ENCODE measurements at places on chromosomes 13 and 19.

DNA sequence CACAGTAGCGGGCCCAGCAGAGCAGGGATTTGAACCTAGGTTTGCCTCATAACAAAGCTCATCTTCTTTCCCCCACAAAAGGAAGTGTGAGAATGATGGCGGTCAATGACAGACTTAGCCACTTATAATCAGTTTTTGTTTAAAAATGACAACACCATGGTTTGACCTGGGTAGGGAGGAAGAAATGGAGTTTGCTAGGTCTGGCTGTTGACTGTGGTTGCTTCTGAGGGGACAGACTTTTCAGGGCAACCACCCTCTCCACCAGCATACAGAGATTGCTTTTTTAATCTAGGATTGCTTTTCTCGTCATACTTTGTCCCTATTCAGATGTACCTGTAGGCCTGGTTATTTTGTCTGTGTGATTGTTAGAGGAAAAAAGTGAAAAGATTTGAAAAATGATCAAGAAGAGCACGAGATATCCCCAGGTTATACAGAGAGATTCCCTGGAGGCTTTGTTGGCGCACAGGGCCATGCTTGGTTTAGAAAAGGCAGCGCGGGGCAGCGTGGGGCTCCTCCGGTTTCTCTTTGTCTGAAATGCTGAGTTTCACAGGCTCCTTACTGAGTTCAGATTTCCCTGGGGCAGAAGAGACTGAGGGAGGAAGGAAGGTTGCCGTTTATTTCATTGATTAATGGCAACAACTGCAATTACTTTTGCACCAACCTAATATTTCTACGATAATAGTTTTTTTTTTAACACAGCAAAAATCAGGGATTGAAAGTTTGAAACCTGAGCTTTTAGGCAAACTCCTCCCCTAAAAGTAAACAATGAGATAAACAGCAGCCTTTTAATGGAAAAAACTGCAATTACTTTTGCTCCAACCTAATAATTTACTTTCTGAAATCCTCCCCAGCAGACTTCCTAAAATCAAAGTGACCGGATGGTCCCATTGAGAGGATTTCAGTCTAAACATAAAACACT lies 97.0 kb upstream of the RNF113B start:
- no peak for DNase-seq

DNA sequence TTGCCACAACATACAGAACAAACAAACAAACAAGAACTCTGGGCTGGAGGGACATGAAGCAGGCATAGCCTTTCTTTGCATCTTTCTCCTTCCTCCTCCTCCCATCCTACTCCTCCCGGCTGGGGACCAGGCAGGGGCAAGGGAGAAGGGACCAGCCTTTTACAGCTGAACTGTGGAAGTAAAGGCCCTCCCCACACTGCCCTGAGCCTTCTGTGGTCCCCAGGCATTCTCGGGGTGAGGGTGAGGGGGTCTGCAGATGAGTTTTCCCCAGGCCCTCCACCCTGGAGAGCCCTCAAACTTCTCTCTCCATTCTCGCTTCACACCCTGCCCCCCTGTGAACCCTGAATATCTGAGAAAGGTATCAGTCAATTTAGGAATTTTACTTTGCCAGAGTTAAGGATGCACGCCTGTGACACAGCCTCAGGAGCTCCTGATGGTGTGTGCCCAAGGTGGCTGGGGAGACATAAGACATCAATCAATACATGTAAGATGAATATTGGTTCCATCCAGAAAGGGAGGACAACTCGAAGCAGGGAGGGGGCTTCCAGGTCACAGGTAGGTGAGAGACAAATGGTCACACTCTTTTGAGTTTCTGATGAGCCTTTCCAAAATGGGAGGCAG lies 170.9 kb downstream of the COL4A1 start:
- no peak for DNase-seq

- DNase-seq: no peak
Observed at GRCh38 chr19:3708207-3708931, at the start of gene TJP3. TJP3 (plus strand) TSS chr19:3708384; CDS start chr19:3728433, 20,049 bp downstream.

DNA sequence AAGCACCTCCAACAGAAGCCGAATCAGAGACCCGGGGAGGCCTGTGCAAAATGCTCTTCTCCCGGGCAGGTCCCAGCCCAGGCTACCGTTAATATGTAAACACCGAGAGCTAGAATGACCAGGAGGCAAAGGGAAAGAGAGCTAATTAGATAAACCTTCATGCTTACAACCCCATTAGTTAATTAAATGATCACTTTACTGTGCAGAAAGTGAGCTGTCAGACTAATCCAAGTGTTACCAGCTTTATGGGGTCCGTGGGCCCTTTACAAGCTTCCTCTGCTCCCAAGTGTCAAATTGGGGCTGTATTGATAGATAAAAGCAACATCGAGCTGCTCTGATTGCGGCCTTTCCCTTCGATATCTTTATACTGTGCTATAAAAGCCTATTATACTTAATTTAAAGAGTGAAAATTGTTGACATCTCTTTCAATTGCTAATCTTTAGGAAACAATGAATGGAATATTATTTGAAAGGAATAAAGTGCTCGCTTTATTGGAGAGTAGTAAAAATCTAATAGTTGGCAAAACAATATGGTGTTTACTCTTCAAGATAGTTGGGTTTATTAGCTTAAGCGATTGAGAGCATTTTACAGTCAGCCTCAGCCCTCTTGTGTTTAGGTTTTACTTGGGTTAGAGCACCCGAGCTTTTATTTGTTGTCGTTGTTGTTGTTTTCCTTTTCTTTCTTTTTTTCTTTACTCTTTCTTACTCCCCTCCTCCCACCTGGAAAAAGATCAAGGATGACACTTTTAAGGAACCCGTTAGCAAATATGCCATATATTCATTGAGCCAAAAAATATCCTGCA lies 189.3 kb upstream of the GPR12 start:
- DNase-seq: no peak

- no peak for DNase-seq
Observed at GRCh38 chr19:54218960-54219661, 3.7 kb downstream of the LILRB3 start.

DNA sequence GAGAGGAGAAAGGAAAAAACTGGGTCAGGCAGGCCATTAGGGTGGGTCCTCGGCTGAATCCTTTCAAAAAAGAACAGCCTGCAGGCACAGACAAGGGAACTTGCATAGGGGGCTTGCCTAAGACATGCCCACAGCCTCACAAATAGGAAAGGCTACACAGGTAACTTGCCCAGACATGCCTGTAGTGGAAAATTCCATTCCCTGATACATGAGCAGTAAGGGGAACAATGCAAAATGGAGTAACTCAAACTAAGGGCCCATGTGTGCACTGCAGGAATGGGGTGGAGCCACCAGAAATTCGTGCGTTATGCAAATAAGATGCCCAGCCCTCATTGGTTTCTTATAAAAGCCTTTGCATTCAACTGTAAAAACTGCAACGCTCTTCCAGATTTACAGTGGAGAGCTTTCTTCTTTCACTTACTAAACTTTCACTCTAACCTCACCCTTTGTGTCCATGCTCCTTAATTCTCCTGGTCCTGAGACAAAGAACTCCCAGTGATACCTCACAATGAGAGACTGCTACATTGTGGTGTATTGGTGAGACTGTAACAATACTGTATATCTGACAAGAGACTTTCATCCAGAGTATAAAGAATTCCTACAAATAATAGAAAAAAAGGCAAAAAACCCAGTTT lies 59.5 kb upstream of the SLITRK1 start:
- DNase-seq: no peak

DNA sequence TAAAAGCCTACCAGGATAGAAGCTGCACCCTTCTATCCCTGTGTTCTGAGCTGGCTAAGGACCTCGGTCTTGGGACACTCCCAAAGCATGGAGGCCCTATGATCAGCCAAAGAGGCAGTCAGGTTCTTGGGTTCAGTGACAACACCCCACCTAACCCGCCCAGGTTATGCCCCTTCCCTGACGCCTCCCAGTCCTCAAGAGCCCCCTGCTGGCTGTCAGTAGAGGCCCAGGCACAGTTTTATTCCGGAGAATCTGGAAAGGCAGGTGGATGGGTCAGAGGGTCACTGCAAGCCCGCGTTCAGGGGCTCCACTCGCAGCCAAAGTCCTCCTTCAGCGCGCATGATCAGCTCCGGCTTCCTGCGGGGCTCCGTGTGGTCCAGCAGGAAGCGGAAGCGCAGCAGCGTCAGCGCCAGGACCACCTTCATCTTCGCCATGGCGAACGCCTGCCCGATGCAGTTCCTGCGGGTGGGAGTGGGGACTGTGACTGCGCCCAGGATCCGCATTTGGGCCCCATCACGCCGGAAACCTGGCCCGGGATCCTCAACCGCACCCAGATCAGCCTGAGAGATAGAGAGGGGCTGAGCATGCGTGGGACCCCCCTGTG lies 22.3 kb downstream of the OR10H3 start:
- DNase-seq: no peak

GRCh38 chr19:56884441-56884840 lies 43.9 kb upstream of the PEG3 start:
- no peak for DNase-seq

DNA sequence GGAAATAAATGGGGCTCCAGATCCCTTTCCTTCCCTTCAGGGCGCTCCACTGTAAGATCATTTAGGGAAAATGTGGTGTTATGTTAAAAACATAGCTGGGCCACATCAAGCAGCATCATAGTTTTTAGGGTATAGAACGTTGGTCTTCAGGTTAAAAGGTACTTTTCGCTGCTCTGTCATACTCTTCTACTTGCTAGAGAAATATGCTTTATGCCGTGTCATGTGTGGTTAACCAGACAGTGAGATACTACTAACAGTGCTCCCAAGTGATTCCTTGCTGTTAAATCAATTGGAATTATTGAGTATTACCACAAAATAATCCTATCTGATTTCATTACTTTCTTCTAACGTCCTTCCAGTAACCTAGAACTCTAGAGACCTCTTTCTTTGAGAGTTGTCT lies 1.1 kb upstream of the NDFIP2 start:
- no peak for DNase-seq

DNA sequence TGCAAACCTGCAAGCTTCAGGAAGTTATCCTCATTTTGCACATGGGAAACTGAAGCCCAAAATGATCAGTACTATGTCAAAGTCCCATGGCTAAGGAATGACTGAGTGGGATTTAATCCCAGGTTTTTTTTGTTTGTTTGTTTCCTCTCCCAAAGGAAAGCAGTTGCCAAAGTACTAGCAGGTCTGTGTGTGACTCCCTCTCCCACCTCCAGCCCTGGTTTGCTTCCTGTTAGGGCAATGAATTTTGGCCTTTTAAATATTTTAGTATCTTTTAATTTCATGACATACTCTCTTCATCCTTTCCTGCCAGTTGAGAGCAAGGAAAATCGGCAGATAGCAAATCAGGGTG lies 134.1 kb upstream of the RNF113B start:
- no peak for DNase-seq

GRCh38 chr19:41934849-41935374 lies 6.7 kb upstream of the ERFL start:
- peak; percentile 61 for DNase-seq

DNA sequence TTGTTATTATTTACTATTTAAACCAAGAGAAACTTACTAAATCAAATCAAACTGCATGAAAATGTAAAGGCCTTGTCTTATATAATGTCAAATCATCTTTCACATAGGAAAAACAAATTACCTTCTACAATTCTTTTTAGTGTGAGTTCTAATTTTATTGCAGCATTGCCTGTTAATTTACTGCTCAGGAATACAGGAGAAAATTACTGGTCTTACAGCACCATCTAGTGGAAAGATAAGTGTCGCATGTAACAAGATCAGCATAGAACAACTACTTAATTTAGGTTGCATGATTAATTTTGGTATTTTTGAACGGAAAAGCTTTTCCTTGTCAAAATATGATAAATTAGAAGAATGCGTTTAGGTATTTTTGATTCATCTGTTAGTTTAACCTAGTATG lies 502.7 kb downstream of the UQCRFS1 start:
- DNase-seq: no peak

DNA sequence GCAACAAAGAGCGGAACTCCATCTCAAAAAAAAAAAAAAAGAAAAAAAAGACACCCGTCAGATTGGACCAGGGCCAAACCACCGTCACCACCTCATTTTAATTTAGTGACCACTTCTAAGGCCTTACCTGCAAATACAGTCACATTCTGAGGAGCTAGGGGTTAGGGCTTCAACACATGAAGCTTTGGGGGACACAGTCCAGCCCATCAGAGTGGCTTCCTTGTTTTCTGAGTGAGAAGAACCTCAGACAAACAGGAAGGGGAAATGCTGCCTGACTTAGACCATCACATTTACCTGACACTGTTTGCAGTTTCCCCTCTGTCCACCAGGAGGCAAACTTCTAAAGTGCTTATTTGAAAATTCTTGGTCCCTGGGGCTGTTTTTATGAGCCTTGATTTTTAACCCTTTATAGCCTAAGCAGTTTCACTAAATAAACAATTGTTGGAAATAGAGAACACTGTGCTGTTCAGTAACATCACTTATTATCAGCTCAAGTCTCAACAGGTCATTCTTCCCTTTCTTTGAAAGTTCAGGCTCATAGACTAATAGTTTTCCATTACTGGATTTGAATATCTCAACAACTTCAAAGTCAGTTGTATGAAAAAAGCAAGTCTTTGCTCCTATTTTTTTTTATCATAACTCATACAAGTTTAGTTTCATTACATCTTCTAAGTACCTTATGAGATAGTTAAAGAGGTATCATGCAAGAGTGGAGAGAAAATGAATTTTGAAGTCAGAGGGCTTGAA lies 74.9 kb upstream of the WASF3 start:
- DNase-seq: peak; percentile 12

- peak; percentile 10 for DNase-seq
Observed at GRCh38 chr13:111153977-111154332, 38.8 kb downstream of the ARHGEF7 start.

- DNase-seq: no peak
Observed at GRCh38 chr19:345320-345879, 804 bp upstream of the MIER2 start.

DNA sequence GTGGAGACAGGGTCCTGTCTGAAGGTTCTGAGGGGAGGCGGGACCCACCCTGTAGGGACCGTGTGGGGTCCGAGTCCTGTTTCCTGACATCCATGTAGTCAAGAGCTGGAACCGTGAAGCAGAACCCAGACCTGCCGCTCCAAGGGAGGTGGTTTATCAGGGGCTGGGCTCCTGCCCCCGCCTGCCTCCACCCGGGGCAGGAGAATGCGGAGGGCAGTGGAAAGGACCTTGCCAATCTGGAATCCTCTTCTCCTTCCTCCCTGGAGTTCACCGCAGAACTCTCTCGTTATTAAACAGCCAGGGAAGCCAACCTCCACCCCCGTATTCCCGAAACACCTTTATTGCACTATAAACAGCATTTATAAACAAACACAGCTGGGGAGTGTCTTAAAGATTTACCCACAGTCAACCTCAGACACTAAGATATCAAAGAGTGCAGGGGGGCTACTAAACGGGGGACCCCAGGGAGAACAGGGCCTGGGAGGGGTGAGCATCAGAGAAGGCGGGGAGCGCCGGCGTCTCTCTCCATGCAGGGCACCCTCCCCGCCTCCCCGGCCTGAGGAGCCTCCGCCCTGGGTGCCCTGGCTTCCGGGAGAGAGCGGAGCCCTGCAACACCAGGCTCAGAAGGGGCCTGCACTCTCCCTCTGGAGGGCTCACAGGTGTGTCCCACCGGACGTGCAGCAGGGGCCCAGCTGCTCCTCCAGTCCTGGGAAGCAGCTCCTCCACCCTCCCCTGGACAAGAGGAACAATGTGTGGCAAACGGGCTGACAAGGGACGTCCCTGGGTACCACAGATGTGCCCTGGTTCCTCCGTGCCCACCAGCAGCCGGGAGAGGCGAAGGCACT lies 3.6 kb downstream of the C2CD4C start:
- DNase-seq: no peak

GRCh38 chr19:5738423-5738822 lies 18.0 kb downstream of the CATSPERD start:
- no peak for DNase-seq

- DNase-seq: no peak
Observed at GRCh38 chr19:801030-801860, 4.0 kb downstream of the PTBP1 start.

Data from stimulated activated CD8-positive, alpha-beta memory T cell treated with anti-CD3 and anti-CD28 coated beads, Interleukin-7, amount 100 ng/mL, for 1 hour (primary cell).